ENCODE measurements at places on chromosomes 16 and 17.

DNA sequence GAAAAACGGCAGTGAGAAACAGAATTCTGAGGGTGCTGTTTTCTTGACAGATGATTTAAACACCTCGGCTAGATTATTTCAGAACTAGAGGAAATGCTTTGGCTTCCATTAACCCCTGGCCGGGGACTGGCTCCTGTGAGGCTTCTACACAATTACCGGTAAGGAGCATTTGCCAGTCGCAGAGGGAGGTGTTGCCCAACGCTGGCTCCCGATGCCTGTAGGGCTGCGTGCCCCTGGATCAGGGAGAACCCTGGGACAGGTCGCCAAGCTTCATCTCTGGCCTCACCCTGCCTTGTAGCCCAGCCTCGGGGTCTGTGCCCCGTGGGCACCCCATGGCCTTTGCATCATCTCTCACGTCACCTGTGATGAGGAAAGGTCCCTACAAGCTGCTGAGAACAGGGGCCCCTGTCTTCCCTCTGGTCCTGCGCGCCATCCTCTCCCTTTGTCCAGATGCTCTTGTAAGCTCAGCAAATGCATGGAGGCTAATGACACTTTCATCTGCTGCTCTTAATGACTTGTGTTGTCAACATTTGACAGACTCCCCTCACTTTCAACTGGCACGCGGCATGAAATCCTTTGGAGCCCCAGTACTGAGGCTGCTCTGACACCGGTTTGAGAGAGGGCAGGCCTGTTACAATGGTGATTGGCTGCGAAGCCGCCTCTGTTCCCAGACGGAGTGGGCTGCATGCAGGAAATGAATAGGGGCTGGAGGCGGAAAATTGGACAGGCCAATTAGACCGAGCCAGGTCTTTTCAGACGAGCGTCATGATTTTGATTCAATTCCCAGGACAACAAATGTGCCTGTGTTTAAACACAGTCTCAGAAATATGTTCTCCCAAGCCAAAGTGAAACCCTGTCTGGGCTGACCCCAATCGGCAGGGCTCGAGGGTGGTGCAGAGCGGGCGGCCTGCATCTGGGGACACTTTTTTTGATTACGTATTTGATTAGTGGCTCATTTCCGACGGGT lies 85.5 kb upstream of the DOC2B start:
- DNase-seq: no peak

- no peak for DNase-seq
These were observed 6.5 kb downstream of the CACNA1H start for GRCh38 chr16:1159325-1159972.

- no peak for DNase-seq
These were observed 131.2 kb downstream of the HS3ST3B1 start for GRCh38 chr17:14432079-14432478.

GRCh38 chr17:64008346-64008745 lies 10.2 kb downstream of the PRR29 start:
- DNase-seq: no peak

DNA sequence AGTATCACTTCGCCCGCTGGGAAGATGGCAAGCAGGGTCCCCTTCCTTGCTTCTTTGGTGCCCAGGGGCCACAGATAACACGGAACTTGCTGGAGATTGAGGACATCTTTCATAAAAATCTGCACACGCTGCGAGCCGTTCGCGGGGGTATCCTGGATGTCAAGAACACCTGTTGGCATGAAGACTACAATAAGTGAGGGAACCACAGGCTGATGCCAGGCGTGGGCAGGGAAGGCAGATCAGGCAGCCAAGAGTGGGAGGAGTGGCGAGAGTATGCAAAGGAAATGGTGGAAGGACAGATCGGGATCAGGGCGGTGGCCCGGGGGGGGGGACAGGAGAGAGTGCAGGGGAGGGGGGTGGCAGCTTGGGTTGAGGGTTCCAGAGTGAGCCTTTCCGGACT lies 22.2 kb downstream of the DNAH2 start:
- DNase-seq: no peak

DNA sequence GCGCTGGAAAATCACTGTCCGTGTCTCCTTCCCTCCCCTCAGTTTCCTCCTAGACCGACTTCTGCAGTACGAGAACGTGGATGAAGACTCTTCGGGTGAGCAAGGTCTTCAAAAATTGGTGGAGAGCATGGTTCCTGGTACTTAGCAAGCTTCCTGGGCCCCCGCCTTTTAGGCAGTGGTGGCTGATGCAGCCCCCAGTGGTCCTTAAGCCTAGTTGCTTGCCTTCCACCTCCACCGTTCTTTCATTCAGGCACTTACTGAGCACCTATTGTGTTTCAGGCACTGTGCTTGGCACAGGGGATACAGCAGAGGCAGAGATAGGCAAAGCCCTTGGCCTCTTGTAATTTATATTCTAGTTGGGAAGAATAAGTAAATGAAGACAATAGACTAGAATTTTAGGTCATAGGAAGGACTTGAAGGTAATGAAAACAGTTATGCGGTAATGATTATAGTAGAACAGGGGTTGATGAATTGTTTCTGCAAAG lies 767 bp downstream of the INO80E start:
- DNase-seq: no peak

GRCh38 chr17:27800522-27800921 lies at the start of gene NOS2:
TSS of gene NOS2 (minus strand) at chr17:27800529. CDS start at chr17:27798809, 1,720 bp downstream.
- DNase-seq: no peak

GRCh38 chr16:47528431-47528830 lies 67.3 kb downstream of the PHKB start:
- no peak for DNase-seq

- DNase-seq: no peak
These were observed 12.7 kb downstream of the REXO5 start for GRCh38 chr16:20818929-20819585.

DNA sequence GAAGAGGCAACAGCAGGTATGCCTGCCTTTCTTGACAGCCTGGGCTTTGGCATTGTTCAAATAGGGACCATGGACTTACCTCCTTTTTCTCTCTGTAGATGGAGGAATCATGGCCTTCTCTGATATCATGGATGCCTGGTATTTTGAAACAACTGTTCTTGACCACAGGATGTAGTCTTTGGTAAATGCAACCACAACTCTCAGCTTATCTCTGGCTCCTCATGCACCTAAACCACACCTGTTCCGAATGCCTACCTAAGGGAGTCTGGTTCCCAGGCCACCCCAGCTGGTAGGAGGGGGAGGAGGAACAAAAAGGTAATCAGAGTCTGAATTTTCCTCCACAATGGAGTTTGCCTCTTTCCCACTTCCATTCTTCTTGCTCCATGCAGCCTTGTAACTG lies 18.8 kb downstream of the CDK5RAP3 start:
- DNase-seq: no peak

DNA sequence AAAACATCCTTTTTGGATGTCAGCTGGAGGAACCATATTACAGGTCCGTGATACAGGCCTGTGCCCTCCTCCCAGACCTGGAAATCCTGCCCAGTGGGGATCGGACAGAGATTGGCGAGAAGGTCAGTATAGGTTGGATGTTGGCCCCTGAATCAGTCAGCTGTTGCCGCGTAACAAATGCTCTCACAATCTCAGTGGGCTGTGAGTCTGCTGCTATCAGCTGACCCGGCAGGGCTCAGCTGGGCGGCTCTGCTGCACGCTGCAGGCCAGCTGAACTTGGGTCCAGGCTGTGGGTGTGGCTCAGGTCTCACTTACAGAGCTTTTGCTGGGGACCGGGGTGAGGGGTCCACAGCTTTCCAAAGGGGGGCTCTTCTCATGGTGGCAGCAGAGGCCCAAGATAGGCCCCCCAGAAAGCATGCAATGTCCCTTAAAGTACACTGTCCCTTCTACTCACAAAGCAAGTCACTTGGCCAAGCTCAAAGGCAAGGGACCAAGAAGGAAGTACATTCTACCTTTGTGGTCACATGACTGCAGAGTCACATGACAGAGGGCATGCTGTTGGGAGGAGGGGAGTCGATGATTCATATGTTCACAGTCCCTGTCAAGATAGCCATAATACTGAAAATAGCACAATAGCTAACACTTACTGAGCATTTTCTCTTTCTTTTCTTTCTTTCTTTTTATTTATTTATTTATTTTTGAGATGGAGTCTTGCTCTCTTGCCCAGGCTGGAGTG lies 134.2 kb downstream of the ABCC1 start:
- no peak for DNase-seq

GRCh38 chr17:50003911-50004310 lies 8.9 kb upstream of the DLX3 start:
- DNase-seq: no peak

DNA sequence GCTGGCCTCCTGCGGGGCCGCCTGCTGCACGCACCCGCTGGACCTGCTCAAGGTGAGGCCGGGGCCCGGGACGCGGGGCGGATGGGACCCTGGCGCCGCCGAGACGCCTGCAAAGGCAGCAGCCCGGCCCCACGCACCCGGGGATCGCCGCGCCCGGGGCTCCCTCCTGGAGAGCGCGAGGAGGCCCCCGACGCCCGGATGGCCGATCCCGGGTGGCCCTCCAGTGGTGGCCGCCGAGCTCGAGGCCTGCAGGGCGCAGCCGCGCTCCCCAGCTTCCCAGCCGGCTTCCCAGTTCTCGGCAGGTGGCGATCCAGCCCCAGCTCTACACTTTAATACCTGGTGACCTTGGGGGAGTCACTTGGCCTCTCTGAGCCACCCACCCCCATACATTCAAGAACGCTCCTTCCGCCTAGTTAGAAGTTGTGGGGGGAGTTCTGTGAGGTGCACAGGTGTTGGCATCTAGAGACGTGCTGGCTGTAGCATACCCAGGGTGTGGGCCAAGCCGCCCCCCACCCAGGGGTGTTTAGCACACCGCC lies 452 bp downstream of the SLC25A10 start:
- DNase-seq: peak; percentile 34
